GM23248 (cell line): ENCODE measurements at places on chromosomes 16 and 17. TPM values are rescaled to one million over a fixed set of nuclear protein-coding genes. Genes with fewer than 3 reads are reported as not detected.

DNA sequence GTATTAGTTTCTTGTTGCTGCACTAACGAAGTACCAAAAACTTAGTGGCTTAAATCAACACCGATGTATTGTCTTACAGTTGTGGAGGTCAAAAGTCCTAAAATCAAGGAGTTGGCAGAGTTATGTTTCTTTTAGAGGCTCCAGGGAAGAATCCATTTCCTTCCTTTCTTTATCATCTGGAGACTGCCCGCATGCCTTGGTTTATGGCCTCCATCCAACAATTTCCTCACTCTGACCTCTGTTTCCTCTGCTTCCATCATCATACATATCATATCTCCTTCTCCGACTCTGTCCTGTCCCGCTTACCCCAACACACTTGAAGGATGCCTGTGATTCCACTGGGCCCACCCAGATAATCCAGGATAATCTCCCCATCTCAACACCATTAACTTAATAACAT, 627.8 kb downstream of the KCNJ2 start:
- no peak for DNase-seq

Gene FBXW10
- 0.11 and 0.25 TPM in 2 replicates for total RNA-seq

DNA sequence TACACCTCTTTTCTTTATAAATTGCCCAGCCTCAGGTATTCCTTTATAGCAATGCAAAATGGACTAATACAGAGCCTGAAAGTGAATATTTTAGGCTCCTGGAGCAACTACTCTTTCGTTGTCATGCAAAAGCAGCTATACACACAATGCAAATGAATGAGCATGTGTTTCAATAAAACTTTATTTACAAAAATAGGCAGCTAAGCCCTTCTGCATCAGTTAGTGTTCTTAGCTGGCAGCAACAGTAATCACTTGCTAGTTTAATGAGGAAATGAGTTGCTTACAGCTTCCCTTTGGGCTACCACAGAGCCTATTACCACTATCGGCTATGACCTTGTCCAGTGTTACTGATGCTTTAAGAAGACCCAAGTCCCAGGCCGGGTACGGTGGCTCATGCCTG, 402.9 kb downstream of the XYLT1 start:
- no peak for DNase-seq

- DNase-seq: no peak
Observed at GRCh38 chr17:81453712-81454111, 58.5 kb downstream of the BAHCC1 start.

- no peak for DNase-seq
Observed at GRCh38 chr17:8692916-8693315, 51.7 kb downstream of the CCDC42 start.

Gene PRAC2
- total RNA-seq: not detected in 2 replicates

GRCh38 chr17:71966459-71967313, 154.1 kb upstream of the SOX9 start:
- peak; percentile 51 for DNase-seq

DNA sequence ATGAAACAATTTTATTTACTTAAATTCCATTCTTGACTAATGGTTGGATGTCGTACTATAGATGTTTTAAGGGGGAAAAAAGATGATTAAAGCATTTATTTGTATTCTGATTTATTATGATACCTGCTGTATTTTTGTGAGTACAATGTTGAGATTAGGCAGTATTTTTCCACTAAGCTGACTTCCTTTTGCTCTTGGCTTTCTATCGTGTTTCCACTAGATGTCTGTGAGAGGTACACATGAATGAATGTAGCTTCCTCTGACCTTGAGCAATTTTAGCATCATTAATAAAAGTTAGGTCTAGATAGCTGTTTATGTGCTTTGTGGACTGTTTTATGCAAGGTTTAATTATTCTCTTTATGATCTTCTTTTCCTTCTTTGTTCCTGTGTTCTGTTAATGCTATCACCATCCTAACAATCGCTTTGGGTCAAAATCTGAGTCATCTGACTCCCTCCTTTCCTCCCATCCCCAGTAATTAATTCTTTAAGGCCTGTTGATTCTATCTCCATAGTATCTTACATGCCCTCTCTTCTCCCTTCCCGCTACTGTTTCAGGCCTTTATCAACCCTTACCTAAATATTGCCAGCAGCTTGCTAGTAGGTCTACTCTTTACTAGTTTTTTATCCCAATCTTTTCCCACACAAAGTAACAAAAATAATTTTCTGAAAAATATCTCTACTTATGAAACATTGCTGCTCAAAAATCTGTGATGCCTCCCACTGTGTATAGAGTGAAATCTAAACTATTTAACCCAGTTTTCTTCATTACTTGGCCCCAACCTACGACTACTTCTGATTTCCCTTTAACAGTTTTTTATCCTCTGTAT, 76.0 kb downstream of the VMP1 start:
- DNase-seq: peak; percentile 40
